Non-pigmented ciliary epithelial cell (primary cell): ENCODE measurements at places on chromosomes 7 and 10.

- no peak for DNase-seq
Observed at GRCh38 chr7:74364061-74364460, 74.9 kb downstream of the CLIP2 start.

GRCh38 chr7:141709749-141710148, 1.6 kb downstream of the WEE2 start:
- no peak for DNase-seq

GRCh38 chr10:92187101-92187500, 103.8 kb downstream of the CPEB3 start:
- no peak for DNase-seq

DNA sequence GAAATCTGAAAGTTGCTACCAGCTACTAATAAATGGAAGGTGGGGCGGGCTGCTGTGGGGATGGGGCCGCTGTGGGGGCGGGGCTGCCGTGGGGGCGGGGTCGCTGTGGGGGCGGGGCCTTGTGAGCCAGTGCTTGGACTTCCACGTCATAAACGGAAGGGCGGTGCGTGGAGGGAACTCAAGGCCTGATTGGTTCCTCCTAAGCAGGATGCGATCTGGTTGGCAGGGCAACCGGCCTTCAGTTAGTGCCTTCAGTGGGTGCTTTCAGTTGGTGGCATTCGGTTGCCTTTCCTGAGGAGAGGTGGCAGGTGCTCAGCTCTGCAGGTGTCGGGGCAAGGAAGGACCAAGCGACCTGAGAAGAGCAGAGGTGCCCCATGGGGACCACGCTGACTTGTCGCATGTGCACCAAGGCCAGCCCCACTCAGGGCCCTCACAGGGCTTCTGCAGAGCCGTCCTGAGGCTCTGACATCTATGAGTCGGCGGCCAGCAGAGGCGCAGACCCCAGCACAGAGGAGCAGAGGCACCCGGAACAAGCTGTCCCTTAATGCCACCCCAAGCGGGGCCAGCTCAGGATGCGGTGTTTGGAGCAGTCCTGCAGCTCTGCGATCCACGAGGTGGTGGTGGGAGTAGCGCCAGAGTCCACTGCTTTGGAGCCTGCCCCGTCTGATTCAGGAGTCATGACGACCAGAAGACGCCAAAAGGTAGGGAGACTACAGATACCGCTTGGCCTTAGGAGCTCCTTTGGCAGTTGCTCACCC, 54.4 kb upstream of the PDSS1 start:
- DNase-seq = no peak

GRCh38 chr10:132170561-132171361, 16.0 kb upstream of the DPYSL4 start:
- DNase-seq = no peak

- no peak for DNase-seq
Observed at GRCh38 chr10:78588194-78588811, 480.5 kb upstream of the ZMIZ1 start.

- no peak for DNase-seq
Observed at GRCh38 chr7:112930787-112931186, 140.6 kb upstream of the TMEM168 start.

DNA sequence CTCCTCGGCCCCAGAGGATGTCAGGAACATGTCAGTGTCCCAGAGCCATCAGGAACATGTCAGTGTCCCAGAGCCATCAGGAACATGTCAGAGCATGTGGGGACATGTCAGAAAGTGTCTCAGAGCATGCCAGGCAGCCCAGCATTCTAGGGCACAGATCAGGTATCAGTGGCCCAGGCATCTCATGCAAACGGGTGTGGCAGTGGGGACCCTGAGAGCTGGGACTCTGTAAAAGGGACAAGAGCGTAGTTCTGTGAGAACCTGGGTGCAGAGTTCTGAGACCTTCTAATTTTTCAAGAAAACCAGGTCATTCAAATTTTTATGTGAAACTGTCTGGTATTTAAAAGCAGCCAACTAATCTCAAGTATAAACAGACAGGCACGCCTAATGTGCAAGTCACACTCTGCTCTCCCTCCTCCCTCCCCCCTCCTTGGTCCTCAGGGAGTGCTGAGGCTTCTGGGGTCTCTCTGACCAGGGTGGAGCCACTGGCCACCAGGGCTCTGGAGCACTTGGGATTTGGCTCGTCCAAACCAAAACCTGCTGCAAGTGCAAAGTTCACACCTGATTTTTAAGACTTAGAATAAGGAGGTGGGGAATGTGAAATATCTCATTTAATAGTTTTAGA, 64.6 kb downstream of the ALOX5 start:
- DNase-seq = no peak

GRCh38 chr10:91162050-91162494, 58.4 kb upstream of the PCGF5 start:
- DNase-seq = no peak

- DNase-seq = no peak
Observed at GRCh38 chr7:20218279-20218678, 1.1 kb upstream of the MACC1 start.

DNA sequence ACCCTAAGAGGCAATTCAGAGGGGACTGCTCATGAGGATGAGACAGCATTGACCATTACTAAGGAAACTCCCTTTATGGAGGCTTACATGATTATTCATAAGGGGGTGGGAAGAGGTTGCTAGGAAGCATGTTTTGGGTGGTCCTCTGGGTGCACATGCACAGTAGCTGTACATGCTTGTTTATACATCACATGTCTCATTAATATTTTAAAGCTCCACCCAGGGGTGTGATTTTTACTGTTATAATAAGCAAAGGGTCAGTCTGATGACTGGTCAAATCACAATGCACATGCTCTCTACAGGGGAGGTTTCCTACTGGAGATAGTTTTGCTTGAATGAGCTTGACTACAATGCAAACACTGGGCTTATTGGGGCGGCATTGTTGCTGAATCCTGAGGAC, 23.8 kb upstream of the PPP1R9A start:
- DNase-seq = no peak

DNA sequence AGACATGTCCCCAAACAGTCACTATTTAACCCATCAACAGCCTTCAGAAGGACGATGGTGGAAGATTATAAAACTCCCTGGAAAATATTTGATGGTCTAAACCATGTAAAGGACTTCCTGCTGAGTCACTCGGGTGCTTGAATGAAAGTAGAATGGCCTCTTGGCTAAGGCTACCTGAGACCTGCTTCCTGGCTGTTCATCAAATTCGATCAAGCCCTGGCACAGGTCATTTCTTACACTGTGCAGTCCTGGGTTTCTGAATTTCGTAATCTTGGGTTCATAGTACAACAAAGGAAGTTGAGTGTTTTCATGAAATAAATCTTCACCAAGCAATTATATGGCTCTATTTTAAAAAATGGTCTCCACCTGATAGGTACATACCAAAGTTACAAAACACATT, 260.3 kb upstream of the RNF32 start:
- no peak for DNase-seq

GRCh38 chr7:52085610-52086009, 769.0 kb upstream of the COBL start:
- DNase-seq = no peak

GRCh38 chr7:94324380-94325121, 70.1 kb upstream of the COL1A2 start:
- DNase-seq = no peak

DNA sequence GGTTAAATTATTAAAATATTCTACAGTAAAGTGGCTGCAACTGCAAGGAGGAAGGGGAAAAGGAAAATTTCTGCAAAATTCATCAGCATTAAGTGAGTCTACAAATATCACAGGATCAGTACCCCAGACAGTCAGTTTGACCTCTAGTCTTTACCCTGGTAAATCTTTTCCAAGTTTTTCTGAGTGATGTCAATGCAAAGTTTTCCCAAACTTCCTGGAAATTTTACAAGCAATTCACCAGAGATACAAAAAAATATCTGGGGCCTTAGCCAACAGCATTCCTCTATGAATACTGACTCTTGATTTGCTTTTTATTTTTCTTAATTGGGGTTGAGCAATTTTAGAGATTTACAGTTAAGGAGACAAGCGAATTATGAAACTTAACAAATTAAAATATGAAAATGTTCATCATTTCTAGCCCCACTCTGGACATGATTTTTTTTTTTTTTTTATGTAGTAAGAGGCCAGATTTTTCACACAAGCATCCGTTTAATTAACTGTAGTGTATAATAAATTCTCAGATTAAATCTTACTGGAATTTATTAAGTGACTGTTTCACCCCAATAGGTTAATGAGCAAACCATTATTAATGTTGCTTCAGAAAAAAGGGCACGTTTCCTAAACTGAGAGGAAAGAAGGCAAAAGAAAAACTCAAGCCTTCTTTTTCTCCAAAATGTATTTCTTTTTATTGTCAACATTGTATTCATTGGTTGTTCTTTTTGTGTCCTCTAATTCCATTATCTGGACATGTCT, 539.5 kb upstream of the FZD8 start:
- DNase-seq = no peak

GRCh38 chr7:152588350-152588749, 87.6 kb downstream of the XRCC2 start:
- peak; percentile 65 for DNase-seq

DNA sequence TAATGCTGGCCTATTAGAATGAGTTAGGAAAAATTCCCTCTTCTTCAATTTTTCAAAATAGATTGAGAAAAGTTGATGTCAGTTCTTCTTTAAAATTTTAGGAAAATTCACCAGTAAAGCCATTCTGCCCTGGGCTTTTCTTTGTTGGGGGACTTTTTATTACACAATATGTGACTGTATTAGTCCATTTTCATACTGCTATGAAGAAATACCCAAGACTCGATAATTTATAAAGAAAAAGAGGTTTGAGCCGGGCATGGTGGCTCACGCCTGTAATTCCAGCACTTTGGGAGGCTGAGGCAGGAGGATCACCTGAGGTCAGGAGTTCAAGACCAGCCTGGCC, 12.7 kb downstream of the TAS2R40 start:
- DNase-seq = no peak

GRCh38 chr10:113430634-113431397, 122.0 kb upstream of the HABP2 start:
- DNase-seq = no peak

DNA sequence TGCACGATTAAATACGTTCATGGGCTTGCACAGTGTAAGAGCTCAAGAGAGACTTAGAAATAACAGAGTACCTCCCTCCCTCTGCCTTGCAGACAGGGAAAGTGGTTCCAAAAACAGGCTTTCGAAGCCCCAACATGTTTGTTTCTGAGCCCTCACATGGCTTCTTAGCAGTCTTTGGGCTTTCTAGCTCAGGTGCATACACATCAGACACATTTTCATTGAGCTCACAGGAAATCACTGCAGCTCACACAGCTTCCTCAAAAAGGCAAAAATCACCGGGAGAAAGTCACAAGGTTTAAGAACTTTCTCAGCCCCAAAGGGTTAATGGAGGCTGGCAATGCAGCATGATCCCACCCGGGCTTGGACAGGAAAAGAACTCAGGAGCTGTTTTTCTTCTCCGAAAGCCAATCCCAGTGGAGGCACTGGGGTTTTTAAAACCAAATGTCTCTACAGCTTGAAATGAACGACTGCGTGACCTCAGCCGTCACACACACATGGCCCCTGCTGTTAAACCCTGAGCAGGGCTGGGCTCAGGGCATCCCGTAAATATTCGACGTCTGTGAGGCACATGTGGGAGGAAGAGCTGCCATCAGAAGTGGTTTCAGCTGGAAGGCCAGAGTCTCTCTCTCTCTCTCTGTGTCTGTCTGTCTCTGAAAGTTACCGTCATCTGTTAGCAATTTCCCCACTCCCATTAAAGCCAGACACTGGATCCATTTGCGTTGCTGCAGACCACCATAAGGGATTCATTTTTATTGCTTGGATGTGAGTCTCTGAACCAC, 69.7 kb downstream of the CALML3 start:
- no peak for DNase-seq

DNA sequence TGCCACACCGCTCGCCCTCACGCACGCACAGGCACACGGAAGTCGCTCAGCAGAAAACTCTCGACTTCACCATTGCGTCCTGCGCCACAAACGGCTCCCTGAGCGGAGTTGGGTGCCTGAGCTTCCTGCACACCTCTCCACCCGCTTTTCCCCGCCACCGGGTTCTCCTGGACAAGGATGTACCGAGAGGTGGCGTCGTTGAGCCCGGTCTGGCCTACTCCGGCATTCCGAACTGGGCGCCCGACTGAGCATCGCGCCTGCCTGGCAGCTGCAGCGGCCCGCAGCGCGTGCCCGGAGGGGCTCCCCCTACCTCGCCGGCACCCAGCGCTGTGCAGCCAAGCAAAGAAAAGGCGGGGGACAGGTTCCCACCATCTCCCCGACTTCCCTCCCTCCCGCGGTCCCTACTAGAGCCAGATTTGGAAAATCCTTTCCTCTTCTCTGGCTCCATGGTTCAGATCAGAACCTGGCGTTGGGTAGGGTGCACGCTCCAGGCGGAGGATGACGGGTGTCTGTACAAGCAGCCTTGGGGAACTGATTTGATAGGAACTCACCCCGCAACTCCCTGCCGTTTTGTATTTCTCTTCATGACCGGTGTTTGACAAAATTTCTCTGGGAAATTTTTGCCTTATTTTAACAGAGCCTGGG, 1.7 kb downstream of the SORCS3 start:
- DNase-seq = no peak

GRCh38 chr7:116970238-116970910, 17.1 kb downstream of the ST7 start:
- DNase-seq = no peak

DNA sequence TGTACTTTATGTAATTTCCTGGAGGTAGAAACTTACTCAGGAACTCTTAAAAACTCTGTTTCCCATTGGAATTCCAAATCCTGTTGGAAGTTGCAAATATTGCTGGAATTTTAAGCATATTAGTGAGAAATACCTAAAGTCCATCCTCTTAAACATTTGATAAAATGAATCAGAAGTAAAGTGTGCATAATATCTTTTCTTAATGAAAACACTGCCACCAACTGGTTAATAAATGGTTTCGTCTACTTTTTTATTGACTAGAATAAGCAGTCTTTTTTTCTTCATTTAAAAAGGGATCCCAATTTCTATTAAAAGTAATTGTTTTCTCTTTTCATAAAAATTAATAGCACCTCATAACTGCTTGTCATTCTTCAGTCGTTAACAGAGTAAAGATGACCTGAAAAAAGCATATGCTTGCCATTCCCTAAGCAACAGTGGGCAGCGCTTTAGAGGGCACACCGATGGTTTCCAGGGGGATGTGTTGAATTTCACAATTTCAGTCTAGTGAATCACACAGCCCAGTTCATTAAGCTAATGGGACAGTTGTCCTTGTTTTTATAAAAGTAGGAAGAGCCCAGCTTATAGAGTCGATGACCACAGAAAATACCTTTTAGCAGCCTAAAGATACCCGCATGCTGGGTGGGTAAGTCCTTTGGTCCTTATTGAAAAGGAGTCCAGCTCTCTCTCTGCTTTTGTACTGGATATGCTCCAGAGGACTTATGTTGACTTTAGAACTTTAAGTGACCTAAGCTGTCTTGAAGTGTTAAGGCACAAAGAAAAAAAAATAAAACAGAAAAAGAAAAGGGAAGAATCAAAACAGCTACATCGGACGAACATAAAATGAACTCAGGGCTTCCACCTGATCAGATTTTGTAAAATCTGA, 28.5 kb downstream of the NPS start:
- peak; percentile 6 for DNase-seq

DNA sequence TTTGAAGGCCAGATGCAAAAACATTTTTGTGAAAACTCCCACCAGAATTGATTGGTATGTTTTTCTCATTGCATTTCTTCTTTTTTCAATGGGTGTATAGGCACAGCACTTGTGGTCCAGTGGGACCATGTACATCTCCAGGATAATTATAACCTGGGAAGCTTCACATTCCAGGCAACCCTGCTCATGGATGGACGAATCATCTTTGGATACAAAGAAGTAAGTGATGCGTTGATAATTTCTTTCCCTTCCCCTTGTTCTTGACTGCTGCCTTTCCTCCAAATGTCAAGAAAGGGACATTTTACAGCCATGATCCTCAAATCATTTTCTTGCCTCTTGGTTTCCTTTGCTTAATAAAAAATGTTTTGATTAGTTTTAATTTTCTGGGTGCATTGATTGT, 331.5 kb downstream of the PLXDC2 start:
- DNase-seq = no peak
